ENCODE measurements at places on chromosomes 16 and 17. TPM values are rescaled to one million over a fixed set of nuclear protein-coding genes. Genes with fewer than 3 reads are reported as not detected.
A peak's percentile ranks its signal among the peaks of the same experiment; 100 is the strongest.

DNA sequence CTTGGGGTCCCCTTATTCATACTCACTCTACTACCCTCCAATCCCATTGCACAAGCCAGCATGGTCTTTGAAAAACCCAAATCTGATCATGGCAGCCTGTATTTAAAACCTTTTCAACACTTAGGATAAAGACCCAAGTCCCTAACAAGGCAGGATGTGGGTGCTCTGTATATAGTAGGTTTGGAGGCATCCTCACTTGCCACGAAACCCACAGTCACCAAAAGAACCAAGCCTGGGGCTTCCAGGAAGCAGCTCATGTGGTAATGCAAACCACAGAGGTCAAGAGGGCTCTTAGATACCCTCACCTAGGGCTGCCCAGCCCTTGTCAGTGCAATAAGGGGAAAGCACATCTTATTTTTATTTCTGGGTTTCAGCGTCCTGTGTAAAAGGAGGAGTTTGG, 218.6 kb upstream of the ASIC2 start:
- ATAC-seq = no peak

- no peak for ATAC-seq
These were observed 140.2 kb upstream of the CHMP6 start for GRCh38 chr17:80851277-80851925.

DNA sequence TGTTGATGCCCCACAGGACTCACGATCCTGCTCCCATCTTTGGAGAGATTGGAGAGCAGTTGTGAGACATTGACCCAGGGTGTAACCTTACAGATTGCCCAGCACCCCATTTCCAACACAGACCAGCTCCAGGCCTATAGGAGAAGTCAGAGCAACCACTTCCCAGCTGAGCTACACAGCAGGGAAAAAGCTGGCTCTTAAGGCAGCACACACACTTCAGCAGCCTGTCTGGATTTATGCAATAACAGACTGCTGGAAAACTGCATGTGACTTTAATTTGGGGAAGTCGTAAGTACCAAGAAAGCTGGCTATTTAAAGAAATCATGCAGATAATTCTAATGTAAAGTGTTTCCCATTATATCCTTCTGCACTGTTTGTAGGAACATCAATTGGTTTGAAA, 30.8 kb downstream of the NOG start:
- no peak for ATAC-seq

NUPR1 gene
- 32.8 TPM for total RNA-seq

LGALS9B gene
- not detected for total RNA-seq

DNA sequence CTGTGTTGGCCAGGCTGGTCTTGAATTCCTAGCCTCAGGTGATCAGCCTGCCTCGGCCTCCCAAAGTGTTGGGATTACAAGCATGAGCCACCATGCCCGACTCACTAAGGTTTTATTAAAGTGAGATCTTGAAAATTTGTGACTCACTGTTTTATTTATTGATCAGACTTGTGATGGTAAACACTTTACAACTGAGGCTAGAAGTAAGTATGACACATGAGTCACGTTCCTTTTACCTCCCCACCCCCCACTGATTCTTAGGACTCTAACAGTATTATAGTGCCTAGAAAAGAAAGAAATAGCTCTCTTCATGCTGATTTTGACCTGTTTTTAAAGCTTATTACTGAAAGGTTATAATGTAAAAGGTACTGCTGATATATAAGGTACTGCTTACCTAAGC, 160.6 kb downstream of the TANC2 start:
- no peak for ATAC-seq

SP6 gene
- 0.12 TPM for total RNA-seq

DNA sequence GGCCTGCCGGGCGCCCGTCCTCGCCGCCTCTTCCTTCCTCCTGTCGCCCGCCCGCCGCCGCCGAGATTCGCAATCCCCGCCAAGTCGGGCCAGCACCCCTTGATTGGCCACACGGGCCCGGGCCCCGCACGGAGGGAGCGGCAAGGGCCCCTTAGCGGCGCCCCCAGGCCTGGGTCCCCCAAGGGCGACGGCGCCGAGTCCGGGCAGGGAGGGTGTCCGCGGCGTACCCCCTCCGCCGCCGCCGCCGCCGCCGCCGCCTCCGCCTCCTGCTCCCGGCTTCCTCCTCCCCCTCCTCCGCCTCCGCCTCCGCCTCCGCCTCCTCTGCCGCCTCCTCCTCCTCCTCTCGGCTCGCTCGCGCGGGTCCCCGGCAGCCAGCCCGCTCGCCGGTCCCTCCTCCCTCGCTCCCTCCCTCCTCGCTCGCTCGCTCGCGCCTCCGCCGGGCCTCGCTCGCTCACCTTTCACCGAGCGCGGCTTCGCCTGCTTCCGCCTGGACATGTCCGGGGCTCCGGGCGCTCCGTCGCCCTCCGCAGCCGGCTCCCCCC, 561 bp downstream of the ZNF423 start:
- peak; percentile 81 for ATAC-seq

- no peak for ATAC-seq
These were observed 472 bp upstream of the NME2 start for GRCh38 chr17:51165680-51166197.

DNA sequence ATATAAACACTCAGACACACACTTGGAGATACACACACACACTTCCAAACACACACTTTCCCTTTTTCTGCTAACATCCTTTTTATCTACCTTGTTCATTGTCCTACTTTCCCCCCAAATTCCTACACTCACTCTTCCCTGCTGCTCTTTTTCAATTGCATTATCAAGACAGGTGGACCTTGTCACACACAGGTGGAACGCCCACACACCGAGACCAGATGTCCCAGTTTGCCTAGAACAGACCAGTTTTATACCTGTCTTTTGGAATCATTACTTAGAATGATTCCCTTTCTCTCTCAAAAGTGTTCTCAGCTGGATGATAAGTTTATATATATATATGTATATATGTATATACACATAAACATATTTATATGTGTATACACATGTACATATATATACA, 50.7 kb upstream of the ARHGAP44 start:
- ATAC-seq = no peak

DNA sequence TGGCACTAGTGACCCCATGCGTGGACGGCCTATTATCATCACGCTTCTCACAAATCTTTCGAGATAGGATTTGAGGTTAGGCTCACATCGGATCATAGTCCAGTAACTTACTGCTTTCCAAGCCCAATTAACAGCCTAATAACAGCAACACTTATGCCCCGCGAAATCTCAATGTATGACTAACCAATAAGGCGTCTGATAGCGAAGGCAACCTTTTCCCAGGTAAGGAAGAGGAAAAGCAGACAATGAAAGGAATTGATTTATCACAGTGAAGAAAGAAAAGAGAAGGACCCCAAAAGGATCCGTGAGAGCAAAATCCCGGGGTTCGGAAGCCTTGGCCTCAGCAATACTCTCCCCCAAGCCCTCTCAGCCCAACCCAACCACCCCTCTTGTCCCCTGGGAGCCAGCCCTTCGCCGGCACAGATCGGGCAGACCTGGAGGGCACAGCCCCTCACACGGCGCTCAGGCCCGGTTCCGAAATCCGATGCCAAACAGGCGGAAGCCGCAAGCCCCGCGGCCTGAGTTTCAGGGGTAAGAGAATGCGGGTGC, 534 bp downstream of the GPATCH8 start:
- ATAC-seq = peak; percentile 8

PTX4 gene
- total RNA-seq = not detected

GRCh38 chr16:60074378-60074777, 1340.3 kb upstream of the GOT2 start:
- ATAC-seq = no peak

PIK3R6 gene
- 1.9 TPM for total RNA-seq

DNA sequence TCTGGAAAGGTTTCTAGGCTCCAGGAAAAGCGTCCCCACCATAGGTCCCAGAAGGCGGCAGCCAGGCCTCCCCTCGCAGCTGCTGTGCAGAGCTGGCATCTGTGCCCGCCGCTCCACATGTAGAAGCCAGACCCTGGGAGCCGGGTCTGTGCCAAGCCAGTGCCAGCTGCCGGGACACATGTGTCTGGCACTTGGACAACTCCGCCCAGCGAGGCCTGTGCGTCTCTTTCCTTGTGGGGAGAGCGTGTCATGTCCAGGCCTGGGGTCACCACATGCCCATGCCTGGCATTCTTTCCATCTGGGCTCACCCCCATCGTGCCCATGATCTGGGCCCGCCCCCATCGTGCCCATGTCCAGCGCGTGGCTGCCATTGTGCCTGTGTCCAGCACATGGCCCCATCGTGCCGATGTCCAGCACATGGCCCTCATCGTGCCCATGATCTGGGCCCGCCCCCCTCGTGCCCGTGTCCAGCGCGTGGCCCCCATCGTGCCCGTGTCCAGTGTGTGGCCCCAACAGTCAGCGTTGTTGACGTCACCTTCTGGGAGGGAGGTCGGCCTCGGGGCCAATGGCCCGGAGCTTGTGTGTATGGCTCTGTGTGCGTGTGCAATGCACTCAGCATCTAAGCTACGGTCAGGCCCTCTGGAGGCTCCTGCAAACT, 13.3 kb upstream of the ACSF3 start:
- no peak for ATAC-seq

DNA sequence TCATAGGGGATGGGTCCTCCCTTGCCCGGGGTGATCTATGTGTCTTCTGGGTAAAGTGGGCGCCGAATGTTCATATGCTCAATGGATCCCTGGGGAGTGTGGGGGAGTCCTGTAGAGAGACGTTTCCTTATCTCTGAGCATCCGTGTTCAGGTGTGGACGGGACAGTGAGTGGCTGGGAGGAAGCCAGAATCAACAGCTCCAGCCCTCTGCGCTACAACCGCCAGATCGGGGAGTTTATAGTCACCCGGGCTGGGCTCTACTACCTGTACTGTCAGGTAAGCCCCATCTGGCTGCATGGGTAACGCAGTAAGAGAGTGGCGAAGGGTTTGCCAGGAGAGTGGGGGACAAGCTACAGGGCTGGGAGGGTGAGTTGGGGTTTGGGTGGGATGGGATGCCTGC, 1.9 kb upstream of the TNFSF13 start:
- ATAC-seq = no peak

- ATAC-seq = no peak
These were observed 46.7 kb upstream of the ANKFY1 start for GRCh38 chr17:4310354-4311060.

- ATAC-seq = no peak
These were observed 5.2 kb downstream of the PERCC1 start for GRCh38 chr16:1435921-1436697.

PNMT gene
- 7.5 TPM for total RNA-seq

DNA sequence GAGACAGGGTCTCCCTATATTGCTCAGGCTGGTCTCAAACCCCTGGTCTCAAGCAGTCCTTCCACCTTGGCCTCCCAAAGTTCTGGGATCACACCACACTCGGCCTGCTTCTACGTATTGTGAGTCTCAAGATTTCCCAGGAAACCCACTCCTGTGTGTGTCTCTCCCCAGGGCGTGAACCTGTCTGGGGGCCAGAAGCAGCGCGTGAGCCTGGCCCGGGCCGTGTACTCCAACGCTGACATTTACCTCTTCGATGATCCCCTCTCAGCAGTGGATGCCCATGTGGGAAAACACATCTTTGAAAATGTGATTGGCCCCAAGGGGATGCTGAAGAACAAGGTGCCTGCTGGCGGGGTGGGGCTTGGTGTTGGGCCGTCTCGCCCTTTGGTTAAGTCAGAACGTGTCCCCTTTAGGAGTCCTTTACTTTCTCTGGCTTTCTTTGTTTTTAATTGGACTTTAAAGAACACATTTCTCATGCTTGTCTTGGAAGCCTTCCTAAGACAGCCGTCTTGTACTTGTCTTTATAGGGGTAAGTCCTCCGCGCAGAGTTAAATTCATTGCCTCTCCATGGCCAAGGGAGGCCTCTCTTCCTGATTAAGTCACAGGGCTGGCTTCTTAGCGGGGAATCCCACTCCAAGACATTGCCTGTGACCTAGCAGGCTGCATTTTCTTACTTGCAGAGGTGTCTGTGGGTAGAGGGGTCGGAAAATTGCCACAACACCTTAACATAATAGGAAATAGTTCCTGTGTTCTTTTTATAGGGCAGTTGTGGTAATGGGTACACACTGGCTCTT, 136.4 kb downstream of the ABCC6 start:
- ATAC-seq = peak; percentile 66

DNA sequence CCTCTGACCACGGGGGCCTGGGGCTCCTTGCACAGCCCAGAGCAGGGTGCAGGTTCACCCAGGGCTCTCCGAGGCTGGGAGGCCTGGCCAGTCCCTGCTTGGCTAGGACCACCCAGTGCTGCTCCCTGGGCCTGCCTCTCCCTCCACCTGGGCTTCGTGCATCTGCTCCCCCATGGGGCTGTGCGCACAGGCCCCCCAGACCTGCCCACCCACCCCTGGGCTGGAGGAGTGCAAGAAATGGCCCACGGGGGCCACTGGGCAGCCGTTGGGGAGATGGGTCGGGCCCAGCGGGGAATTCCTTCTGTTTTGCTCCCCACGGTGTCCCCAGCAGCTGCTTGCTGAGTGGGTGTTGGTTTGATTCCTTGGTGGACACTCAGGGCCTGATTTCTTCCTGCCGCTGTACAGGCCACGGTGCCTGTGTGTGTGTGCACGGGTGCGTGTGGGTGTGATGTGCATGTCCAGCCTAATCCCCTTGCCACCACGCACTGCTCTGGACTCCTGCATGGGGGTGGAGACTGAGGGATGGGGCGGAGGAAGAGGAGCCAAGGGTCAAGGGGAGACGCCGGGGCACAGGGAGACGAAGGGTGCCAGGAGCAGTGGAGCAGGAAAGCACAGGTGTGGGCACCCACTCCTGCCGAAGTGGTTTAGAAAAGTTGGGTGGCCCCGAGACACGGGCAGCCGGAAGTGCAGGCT, 8.5 kb downstream of the PRSS27 start:
- ATAC-seq = no peak

GRCh38 chr16:56874800-56875199, 9.8 kb downstream of the SLC12A3 start:
- ATAC-seq = no peak

- ATAC-seq = no peak
These were observed 124.0 kb downstream of the RGS9 start for GRCh38 chr17:65261152-65261551.

- ATAC-seq = no peak
These were observed 12.8 kb downstream of the GPR179 start for GRCh38 chr17:38330941-38331411.

DNA sequence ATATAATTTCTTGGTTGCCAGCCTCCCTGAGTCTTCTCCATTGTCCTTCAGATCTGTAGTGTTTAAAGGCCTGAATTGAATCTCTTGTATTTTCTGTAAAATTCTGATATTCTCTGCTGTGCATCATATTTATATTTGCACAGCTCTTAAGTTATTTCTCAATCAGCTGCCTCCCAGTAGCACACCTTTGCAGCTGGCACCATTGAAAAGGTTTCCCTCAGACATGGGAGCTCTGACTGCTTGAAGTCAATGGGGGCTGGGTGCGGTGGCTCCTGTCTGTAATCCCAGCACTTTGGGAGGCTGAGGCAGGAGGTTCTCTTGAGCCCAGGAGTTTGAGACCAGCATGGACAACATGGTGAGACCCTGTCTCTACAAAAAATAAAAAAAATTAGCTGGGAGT, 40.4 kb downstream of the PITPNC1 start:
- no peak for ATAC-seq

GRCh38 chr17:5331506-5331905, 49.4 kb downstream of the RABEP1 start:
- ATAC-seq = no peak

Data from gastroesophageal sphincter (tissue), 4 donors.